ENCODE measurements at places on chromosomes 6 and 20.
A peak's percentile ranks its signal among the peaks of the same experiment; 100 is the strongest.

DNA sequence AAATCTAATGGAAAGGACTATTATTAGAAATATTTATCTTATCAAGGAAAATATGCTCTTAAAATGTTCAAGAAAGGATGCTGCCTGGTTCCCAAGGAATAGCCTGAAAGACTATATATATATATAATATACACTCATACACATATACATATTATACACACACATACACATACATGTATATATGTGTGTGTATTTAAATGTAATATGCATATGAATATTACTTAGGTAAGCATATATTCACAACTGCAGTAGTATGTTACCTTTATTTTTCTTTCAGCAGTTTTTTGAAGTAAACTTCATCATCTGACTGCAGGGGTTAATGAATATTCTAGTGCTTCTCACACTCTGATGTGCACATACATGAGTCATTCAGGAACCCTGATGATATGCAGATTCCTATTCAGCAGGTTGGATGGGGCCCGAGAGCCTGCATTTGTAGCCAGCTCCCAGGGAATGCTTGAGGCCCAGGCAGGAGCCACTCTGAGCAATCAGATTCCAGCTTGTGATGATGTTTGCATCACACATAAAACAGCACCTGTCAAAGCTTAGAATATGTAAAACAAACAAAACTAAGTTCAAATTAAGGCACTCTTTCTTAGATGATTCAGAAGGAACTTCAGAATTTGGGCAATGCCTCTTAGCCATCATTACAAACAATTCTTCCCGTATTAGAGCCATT is 16.1 kb downstream of the MYLK4 start:
- DNase-seq, result no peak

DNA sequence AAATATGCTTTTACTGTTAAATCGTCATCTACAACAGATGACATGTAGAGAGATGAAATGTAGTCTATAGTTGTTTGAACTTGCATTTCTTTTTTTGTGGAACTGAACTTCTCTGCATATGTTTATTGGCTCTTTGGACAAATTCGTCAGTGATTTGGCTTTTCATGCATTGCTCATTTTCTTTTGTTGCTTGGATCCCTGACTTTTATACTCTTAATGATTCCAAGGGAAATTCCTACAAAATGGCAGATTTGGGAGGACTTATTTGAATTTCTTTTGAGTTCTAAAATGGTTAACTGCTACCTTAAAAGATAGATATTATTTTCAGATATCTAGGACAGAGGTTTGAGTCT is 65.4 kb downstream of the UTRN start:
- no peak for DNase-seq

- DNase-seq, result no peak
Measured at GRCh38 chr20:38355161-38356012, 9.1 kb downstream of the LBP start.

DNA sequence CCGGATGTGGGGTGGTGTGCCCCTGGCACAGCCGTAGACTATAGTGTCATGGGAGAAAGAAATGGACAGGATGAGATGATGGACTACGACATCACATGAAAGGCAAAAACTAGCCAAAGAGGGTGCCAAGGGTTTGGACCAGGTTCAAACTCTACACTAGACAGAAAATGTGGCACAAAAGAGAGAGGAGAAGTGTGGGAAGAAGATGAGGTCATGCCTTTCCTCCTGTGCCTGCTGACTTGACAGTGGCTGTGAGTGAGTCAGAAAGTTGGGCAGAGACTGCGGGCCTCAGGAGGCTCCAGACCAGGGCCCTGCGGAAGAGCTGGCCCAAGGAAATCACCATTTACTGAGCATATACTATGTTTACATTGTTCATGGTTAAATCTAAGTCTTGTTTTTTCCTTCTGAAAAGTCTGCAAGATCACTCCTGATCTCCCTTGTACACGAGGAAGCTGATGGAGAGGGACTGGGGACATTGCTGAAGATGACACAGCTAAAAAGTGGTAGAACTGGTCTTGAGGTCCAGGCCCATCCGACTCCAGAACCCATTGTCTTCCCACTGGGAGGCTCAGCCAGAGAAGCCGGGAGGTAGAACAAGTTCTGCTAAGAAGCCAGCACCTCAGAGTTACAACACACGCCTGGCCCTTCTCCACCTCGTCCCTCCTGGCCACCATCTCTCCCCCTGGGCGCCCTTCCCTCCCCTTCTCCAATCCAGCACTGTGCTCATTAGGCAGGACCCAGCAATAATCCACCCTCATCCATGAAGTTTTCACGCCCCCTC is 35.6 kb downstream of the CNKSR3 start:
- no peak for DNase-seq

DNA sequence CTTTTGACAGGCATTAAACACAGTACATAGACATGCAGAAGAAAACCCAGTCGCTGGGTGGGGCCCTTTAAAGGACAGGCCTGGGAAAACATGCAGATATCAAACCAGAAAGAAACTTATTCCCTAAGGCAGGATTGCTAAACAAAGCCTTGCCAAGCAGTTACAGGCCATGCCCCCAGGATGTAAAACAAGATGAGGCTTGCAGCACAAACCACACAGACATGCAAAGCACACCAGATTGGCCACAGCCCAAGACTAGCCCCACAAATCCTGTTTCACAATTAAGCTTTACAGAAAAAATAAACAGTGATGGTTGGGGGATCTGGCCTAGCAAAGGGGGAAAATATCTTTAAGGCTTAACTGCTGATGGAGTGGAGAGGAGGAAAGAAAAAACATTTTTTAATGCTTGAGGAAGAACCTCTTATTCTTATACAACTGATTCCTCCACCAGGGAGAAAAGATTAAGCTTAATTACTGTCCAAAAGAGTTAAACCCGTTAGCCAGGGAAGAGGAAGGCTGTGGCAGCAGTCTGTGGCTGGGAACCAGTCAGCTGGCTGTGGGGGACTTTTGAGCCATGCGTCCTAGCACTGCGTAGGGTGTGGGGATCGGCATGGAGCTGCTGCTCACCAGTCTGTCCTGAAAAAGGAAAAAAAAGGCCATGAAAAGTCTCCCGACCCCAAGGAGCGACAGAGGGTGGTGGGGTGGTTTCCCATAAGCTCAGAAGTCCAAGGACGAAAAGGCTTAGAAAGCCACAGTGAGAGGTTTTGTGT is 28.4 kb downstream of the COL19A1 start:
- DNase-seq, result peak; percentile 72

GRCh38 chr20:63747622-63748069 is 8.1 kb downstream of the SLC2A4RG start:
- DNase-seq, result no peak

DNA sequence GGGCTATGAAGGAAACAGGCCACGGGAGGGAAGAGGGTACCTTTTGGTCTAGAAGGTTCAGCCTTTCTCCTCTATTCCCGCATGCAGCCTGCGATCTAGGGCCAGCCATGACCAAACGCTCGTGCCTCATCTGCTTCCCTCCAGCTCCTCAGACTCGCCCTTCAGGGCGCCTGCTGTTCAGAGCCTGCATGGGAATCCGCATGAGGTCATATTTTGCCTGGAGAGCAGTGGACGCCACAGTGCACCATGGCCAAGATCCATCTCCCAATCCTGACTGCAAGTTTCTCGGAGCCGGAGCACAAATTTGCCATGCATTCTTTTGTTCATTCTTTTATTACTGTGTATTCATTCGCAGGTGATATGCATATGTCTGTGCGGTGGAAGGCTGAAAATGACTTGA is 608.1 kb downstream of the QKI start:
- DNase-seq, result no peak

- DNase-seq, result no peak
Measured at GRCh38 chr6:115511771-115512170, 548.9 kb downstream of the FRK start.

- DNase-seq, result no peak
Measured at GRCh38 chr20:16123623-16124022, 449.6 kb downstream of the KIF16B start.

DNA sequence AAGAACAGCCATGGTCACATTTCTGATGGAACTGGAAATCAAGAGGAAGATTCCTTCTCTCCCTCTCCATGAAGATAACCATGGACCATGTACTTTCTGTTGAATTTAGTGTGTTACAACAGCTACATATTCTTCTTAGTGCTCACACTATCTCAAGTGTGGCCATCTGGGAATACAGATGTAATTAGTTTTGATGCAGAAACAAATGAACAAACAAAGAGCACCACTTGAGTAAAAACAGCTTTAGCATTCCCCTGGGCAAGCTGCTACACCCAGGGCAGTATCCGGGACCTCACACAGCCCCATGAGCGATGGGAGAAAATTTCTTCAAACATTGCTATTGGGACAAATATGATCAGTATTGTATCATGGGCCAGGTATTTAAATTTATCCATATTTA is 75.2 kb downstream of the RAMACL start:
- no peak for DNase-seq

DNA sequence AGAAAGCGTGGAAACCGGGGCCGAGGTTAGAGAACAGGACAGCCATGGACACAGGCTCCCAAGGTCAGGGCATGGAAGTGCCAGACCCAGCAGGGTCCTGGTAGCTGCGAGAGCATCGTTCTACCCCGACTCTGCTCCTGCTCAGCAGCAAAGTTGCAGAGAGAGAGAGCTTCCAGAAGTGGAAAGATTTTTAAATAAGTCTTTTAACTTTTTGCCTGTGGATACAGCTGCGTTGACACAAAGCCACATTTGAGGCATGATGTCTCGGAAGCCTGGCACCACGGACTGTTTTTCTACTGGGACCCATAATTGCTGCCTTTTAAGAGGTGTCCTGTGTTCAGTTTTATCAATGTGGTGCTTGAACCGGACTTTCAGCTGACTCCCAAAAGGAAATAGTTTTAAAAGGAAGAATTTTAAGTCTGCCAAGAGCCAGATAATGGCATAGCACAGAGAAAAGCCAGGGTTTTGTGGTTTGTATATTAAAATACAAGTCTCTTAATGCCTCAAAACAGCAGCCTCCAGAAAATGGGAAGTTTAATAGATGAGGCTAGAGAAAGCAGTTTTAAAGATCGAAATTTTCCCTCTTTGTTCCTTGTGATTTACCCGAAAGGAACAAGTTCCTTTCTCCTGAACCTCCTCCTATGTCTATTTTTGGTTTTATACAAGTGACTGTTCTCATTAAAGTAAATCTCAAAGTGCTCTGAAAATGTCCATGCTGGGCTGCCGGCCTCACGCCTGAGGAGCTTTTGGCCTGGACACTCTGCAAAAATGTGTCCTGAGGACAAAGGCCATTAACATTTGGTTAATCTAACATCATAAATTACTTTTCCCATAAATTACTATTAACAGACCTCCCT is 91.5 kb downstream of the RIN2 start:
- no peak for DNase-seq

DNA sequence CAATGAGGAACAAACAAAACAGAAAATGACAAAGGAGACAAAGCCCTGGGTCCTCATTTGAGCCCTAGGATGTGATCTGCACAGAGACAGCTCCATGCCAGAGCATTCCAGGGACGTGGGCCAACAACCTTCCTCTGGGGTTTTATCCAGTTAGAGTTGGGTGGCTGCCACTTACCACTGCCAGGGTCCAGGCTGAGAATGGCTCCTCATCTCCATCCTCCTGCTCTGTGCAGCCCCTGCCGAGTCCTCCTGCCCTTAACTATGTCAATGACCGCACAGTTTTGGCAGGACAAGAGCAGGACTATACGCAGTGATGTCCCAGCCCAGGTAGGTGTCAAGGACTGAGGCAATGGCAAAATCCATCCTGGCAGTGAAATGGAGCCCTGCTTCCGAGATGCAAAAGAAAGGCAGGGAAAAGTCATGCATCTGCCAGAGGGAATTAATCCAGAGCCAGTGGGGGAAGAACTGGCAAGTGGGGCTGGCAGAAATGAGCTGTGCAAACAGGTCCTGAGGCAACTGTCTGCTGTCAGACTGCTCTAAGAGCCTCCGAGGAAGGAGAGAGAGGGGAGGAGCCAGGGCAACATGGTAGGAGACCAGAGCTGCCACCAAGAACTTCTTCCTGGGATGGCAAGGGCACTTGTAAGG is 449.4 kb downstream of the PTPRT start:
- DNase-seq, result no peak

All from NCI-H1105 (cell line).